Nucleus accumbens (tissue), 56 donors: ENCODE measurements at places on chromosomes 2 and 18.

DNA sequence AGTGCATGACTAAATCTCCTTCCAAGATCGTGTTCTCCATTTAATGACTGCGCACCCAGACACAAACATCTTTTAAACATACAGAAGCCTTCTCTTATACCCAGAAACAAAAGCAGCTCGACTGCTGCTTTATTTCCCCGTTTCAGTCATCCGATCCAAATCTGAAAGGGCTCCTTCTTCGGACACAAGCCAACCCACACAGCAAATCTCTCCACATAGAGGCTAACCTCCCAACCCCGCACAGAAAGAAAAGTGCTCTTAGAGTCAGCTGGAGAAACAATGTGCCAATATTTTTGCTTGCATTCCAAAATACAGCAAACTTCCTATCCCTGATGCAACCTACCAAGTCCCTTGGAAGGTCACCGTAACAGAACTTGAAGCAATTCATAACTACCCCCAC is 29.1 kb downstream of the GAREM1 start:
- DNase-seq: no peak

GRCh38 chr2:202261531-202261930 is 4.0 kb upstream of the NOP58 start:
- no peak for DNase-seq

DNA sequence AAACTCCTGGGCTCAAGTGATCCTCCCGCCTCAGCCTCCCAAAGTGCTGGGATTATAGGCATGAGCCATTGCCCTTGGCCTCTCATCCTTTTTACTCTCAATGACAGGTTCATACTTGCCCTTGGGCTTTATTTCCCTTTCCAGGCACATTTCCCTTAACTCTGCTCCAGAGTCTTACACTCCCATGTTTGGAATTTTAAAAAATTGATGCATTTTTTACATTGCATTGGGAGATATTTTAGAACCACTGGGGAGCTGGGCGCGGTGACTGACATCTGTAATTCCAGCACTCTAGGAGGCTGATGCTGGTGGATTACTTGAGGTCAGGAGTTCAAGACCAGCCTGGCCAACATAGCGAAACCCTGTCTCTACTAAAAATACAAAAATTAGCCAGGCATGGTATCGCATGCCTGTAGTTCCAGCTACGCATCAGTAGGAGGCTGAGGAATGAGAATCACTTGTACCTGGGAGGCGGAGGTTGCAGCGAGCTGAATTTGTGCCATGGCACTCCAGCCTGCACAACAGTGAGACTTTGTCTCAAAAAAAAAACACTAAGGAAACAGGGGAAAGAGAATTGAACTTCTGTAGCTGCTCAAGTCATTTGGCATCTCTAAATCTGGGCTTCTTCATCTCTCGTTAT is 18.2 kb downstream of the TGIF1 start:
- no peak for DNase-seq

GRCh38 chr2:196183528-196184231 is 12.3 kb upstream of the STK17B start:
- no peak for DNase-seq

GRCh38 chr2:237859533-237860272 is at the start of gene RAMP1:
TSS of gene RAMP1 (plus strand) at chr2:237859623. CDS start at chr2:237859676, 53 bp downstream.
- peak; percentile 36 for DNase-seq

GRCh38 chr2:46909771-46910419 is 5.7 kb downstream of the MCFD2 start:
- DNase-seq: no peak

GRCh38 chr2:149808556-149808955 is 221.0 kb upstream of the MMADHC start:
- no peak for DNase-seq

DNA sequence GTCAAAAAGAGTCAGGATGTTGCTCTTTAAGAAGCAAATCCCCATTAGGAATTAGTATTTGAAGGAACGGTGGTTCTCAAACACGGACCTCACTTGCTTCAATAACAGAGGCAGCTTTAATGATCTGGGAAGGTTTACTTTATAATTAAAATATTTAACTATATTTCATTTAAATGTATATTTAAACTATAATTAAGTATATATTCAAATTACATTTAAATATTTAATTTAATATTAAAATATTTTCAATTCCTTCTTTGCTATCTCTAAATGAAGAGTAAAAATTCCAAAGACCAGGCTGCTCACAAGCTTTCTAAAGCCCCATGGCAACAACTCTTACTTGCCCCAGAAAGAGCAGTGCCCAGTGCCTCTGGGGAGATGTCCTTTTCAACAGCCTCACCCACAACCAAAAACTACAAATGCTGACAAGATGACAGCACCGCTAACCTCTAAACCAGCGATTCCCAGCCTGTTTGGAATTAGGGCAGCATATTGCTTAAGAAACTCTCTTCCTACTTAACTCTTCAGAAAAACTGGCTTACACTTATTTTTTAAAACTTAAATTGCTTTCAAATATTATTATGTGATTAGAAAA is 62.9 kb upstream of the POU3F3 start:
- DNase-seq: no peak

- DNase-seq: no peak
Measured at GRCh38 chr2:12155303-12156051, 409.0 kb downstream of the LPIN1 start.

- no peak for DNase-seq
Measured at GRCh38 chr2:52539026-52539970, 1228.3 kb upstream of the CHAC2 start.

DNA sequence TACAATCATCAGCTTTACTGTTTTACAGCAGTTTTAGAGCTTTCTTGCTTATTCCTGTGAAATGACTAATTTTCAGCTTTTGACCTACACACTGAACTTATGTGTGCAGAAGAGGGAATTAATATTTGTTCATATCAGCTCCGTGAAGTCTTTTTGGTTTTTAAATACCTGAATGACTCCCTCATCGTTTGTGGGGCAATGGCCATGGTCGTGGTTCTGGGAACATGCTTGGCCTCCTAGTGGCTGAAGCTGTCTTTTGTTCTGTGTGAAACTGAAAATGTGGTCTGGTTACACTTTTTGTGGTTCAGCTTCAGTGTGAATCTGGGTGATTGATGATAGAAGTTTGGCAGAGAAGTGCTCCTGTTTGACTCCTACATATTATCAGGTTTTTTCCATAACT is 408.1 kb downstream of the THSD7B start:
- DNase-seq: no peak
